ENCODE measurements at places on chromosomes 2 and 18.

- DNase-seq = no peak
Measured at GRCh38 chr2:60699617-60700016, 56.5 kb upstream of the PAPOLG start.

GRCh38 chr2:46798998-46799698, 116.5 kb downstream of the MCFD2 start:
- DNase-seq = no peak

DNA sequence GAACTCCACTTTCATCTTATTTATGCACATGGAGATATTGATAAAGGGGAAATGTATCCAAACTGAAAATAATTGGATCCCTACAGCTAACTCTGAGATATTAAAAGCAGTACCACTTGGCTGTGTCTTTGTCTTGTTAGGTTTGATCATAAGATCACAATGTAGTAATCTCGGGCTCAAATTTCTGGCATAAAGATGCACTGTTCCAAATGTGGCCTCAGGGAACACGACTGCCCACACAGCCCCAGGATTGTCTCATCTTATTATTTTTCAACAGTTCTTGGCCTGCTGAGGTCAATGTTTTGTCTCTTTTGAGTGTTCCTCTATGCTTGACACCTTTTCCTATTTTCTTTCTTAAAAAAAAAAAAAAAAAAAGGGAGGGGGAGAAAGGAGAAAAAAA, 114.1 kb downstream of the GBX2 start:
- DNase-seq = no peak

DNA sequence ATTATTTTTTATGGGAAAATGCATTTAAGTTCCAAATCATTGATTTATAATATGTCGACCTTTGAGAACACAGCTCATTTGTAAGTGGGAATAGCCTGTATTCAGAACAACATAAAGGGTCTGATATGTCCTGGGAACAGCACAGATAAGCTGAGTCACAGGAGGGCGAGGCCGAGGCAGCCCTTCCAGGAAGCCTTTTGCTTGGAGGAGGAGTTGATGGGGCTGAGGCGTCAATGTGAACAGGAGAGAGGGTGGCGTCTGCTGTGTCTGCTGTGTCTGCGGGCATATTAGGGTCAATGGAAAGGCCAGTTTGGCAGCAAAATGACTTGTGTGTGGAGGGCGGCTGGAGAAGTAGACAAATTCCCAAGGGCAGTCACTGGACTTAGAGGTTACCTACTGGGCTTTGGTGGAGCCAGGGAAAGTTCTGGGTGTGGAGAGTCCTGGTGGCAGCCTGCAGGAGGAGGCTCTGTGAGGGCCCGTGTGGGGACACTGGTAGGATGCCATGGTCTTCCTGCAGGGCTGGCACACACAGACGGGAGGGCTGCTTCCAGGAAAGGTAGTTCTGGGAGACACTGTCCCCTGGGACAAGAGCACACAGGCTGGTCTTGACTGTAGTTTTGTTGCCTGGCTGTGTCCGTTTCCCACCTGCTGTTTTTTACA, 128.1 kb downstream of the GLI2 start:
- DNase-seq = no peak

- DNase-seq = no peak
Measured at GRCh38 chr2:204791230-204791629, 246.0 kb downstream of the PARD3B start.

DNA sequence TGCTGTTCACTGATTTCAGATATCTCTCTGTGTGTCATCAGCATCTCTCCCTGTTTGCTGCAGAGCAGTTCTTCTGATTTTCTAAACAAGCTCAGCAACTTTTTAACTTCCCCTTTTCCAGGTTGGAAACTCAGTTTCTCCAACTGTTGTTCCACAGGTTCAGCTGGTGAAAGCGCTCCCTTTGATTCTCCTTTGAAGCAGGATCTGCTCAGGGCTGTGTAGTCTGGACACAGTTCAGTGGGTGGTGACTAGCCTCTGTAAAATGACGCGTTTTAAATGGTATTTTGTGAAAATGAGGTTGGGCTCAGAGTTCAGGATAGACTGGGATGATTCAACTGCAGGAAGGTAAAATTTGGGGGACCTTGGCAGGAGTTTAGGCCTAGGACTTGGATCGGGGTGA, 106.3 kb downstream of the TRIM43 start:
- no peak for DNase-seq

DNA sequence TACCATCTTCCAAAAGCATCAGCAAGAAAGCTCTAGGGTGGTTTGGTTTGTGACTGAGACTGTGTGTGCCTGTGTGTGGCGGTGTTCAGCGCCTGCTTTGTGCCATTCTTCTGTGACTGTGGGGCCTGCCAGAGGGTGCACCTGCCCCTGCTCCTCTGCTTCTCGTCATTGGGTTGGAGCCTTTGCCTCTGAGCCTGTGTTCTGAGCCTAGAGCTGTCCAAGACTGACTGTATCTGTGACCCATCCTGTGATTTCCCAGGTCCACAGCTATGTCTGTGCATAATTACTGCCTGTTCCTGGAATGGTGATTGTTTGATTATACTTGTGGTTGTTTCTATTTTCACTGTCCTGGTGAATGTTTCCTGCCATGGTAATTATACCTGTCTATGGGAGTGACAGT, 57.1 kb upstream of the KLHL29 start:
- DNase-seq = no peak

DNA sequence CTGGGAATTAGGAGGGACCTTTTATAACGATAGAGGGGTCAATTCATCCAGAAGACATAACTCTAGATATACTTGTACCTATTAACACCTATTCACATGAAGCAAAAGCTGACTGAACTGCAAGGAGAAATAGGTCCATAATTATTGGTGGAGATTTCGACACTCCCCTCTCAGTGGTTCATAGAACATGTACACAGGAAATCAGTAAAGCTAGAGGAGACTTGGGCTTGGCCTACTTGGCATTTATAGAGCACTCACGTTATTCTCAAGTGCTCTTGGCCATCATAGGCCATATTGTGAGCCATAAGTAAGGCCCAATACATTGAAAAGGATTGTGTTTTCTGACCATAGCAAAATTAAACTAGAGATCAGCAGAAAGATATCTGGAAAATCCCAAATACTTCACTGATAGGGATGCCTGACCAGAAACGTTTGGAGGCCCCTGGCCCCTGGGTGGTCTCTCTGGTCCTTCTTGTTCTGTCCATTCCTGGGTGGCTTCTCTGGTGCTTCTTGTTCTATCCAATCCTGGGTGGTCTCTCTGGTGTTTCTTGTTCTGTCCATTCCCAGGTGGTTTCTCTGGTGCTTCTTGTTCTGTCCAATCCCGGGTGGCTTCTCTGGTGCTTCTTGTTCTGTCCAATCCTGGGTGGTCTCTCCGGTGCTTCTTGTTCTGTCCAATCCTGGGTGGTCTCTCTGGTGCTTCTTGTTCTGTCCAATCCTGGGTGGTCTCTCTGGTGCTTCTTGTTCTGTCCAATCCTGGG, 49.0 kb downstream of the SNED1 start:
- no peak for DNase-seq

DNA sequence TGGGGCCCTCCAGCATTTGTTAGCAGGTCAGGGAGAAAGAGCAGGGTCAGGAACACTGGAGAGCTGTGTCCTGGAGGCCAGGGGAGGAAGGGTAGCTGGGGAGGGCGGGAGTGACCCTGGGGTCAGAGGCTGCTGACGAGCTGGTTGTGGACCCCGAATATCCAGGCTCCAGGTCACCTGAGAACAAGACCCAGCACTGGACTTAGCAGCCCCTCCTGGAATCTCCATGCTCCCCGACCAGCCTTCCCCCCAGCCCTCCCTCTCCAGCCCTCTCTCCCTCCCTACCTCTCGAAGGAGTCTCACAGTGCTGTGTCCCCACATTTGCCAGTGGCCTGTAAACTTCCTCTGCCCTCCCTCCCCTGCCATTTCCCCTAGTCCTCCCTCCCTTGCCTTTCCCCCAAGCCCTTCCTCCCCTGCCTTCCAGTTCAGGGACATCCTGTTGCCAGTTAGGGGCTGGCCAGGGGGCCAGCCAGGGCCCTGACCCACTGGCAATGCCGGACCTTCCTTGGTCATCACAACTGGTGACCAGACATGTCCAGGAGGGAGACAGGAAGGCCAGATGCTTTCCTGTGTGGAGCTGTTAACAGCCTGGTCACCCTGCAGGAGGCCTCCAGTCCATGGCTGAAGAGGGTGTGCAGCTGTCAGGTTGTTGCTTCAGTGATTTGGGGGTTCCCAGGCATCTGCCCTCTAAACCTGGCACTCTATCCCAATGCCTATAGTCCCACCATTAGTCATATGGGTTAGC, 50.0 kb upstream of the FAHD2A start:
- DNase-seq = no peak
